Adrenal gland (tissue), 19 donors: ENCODE measurements at places on chromosomes 3 and 15. TPM values are rescaled to one million over a fixed set of nuclear protein-coding genes. Genes with fewer than 3 reads are reported as not detected.

The ARPP21 gene
- not detected for total RNA-seq

The DNAJC19 gene
- 119 TPM for total RNA-seq

The CLDN1 gene
- 87.7 TPM for total RNA-seq

The EPM2AIP1 gene
- total RNA-seq: 6.2 TPM

The IL5RA gene
- total RNA-seq: not detected

The TMEM212 gene
- total RNA-seq: 0.06 TPM

The ATP10A gene
- total RNA-seq: 15.2 TPM

The CCR8 gene
- not detected for total RNA-seq

The AGTR1 gene
- total RNA-seq: 53.4 TPM

The ADGRG7 gene
- not detected for total RNA-seq

- no peaks in the 10 kb centered on the region for H3K27me3 ChIP-seq
- no peak for DNase-seq
- no peaks in the 10 kb centered on the region for H3K36me3 ChIP-seq
- H3K4me1 ChIP-seq: no peaks in the 10 kb centered on the region
Measured at GRCh38 chr3:46435081-46435726, 28.1 kb downstream of the CCRL2 start.

GRCh38 chr3:163766112-163766511, 1312.2 kb downstream of the SI start:
- no peak overlapping the region for H3K4me3 ChIP-seq
- no peaks in the 10 kb centered on the region for H3K4me1 ChIP-seq
- H3K36me3 ChIP-seq: no peaks in the 10 kb centered on the region
- no peaks in the 10 kb centered on the region for H3K27me3 ChIP-seq

GRCh38 chr3:141452045-141452444, 34.8 kb upstream of the RASA2 start:
- H3K27ac ChIP-seq: no peak overlapping the region
- no peaks in the 10 kb centered on the region for H3K27me3 ChIP-seq
- no peaks in the 10 kb centered on the region for H3K36me3 ChIP-seq

DNA sequence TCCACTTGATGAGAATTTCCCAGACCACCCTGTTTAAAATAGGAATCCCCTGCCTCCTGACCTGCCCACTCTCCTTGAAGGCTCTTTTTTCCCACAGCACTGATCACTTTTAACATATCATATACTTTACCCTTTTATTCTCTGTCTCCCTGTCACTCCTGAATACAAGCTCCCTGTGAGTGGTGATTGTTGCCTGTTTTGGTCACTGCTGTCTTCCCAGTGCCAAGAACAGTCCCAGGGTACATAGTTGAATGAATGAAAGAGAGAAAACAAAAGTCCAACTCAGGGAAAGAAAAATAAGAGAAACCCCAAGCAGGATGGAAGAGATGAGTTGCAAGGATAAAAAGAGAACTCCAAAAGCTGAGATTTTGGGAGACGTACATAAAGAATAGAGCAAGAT, 500.3 kb upstream of the LMCD1 start:
- no peak overlapping the region for H3K27ac ChIP-seq
- DNase-seq: no peak
- no peaks in the 10 kb centered on the region for H3K4me1 ChIP-seq
- H3K27me3 ChIP-seq: no peaks in the 10 kb centered on the region
- no peak overlapping the region for H3K4me3 ChIP-seq
- H3K36me3 ChIP-seq: no peaks in the 10 kb centered on the region

- no peak for DNase-seq
- H3K27ac ChIP-seq: no peak overlapping the region
- H3K4me1 ChIP-seq: no peaks in the 10 kb centered on the region
- no peaks in the 10 kb centered on the region for H3K36me3 ChIP-seq
Measured at GRCh38 chr3:195777975-195778374, 33.8 kb downstream of the MUC4 start.

DNA sequence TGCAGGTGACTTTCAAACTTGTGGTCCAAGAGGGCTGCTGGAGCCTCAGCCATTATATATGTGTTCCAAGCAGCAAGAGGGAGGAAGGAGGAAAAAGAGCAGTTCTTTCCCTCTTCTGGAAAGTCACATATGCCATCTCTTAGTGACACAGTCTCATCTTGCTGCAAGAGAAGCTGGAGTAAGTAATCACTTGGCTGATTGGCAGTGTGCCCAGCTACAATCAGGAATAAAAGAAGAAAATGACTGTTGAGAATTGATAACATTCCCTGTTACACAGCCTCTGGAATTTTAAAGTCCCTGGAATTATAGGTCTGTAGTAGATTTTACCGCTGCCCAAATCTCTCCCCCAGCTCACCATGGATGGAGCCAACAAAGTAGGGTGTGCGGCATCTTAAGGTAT, 31.4 kb upstream of the LYZL4 start:
- no peaks in the 10 kb centered on the region for H3K27me3 ChIP-seq
- H3K27ac ChIP-seq: no peak overlapping the region
- no peaks in the 10 kb centered on the region for H3K36me3 ChIP-seq
- H3K4me1 ChIP-seq: no peaks in the 10 kb centered on the region
- no peak overlapping the region for H3K4me3 ChIP-seq

DNA sequence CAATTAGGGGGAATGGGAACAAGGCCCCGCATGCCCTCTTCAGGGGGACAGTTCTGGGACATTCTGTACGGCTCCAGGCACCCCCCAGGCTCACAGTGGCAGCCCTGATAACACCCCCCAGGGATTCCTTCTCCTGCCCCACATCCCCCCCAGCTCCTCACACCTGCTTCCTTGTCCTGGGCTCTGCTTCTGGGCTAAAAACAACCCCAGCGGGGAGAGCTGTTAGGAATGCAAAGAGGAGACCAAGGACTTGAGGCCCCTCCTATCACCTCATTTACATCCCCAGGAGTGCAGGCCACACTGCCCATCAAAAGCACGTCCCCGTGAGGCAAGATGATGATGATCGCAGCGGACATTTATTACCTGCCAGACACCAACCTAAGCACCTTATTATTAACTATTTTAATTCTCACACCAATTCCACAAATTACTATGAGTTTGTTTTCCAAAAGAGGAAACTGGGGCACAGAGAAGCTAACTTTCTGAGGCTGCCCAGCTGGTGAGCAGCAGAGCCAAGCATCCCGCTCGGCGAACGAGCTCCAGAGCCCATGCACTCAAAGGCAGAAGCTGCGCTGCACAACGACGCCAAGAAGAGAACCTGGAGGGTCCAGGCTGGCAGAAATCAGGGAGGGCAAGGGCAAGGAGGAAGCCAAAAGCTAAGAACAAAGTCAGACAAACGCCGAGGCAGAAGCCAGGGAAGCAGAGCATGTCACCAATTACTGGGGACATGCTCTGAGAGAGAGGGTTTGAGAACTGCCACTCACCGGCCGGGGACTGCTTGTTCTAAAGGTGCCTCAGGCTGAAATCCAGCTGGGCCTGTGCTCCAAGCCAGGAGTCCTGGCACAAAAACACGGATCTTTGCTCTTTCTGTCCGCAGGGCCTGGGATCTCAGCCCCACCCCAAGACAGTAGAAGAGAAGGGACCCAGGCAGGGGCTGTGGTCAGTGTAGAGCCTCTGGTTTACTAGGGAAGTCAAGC, 76.2 kb upstream of the NSMCE3 start:
- H3K27ac ChIP-seq: no peak overlapping the region
- DNase-seq: peak; percentile 80
- no peak overlapping the region for H3K4me3 ChIP-seq
- no peaks in the 10 kb centered on the region for H3K4me1 ChIP-seq
- no peaks in the 10 kb centered on the region for H3K27me3 ChIP-seq

GRCh38 chr3:171240504-171240835, 213.9 kb upstream of the SLC2A2 start:
- no peak overlapping the region for H3K4me3 ChIP-seq
- no peaks in the 10 kb centered on the region for H3K4me1 ChIP-seq
- H3K27me3 ChIP-seq: no peaks in the 10 kb centered on the region
- DNase-seq: no peak

DNA sequence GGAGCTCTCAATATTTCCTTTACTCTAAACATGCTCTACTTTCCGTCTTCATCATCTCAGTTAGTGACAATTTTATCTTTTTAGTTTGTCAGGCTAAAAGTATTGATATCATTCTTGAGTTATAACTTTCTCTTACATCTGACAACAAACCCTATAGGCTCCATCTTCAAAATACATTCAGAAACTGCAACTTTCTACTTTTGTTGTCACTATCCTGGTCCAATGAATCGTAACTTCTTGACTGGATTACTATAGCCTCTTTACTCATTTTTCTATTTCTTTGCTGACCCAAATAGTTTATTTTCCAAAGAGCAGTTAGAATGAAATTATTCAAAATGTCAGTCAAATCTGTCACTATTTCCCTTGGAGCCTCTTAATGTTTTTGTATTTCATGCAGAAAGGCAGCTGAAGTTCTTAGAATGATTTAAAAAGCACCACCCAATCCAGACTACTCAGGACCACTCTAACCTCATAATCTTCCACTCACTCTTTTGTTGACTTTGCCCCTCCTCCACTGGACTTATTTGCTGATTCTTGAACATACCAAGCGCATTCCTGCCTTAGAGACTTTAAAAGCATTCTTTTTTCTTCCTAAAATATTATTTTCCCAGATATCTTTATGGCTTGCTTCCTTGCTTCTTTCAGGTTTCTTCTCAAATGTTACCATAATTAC, 119.9 kb upstream of the CBLB start:
- no peak overlapping the region for H3K27ac ChIP-seq
- no peaks in the 10 kb centered on the region for H3K36me3 ChIP-seq
- no peak for DNase-seq
- H3K4me3 ChIP-seq: no peak overlapping the region

DNA sequence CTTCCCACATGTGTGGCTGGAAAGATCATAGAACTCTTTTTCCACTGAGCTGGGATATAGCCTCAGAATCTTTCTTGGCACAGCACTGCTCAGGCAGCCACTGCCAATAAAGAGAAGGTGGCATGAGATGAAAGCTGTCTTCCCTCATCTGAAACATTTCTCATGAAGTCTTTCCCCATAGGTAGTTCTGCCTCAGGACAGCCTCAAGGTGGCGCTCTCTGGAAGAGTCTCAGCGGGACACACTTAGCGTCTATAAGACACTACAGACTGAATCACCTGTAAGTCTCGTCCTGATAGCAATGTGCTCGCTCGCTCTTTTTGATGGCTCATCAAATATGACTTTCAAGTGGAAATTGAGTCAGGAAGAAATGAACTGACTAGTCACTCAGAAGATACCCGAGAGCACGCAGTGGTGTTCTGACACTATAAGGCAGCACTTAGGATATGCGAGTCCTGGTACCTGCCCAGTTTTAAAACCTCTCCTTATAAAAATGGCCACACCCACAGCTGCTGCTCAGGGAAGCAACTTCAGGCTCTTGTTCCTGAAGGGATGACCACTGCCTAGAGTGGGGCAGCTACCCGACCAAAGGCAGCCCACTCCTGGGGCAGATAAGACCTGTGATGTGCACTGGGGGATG, 269.5 kb downstream of the SUCLG2 start:
- H3K4me3 ChIP-seq: no peak overlapping the region
- peak; percentile 47 for DNase-seq
- no peaks in the 10 kb centered on the region for H3K27me3 ChIP-seq
- H3K27ac ChIP-seq: no peak overlapping the region
- no peaks in the 10 kb centered on the region for H3K4me1 ChIP-seq

- H3K4me3 ChIP-seq: no peak overlapping the region
- peaks cover under 1% of the 10 kb centered on the region for H3K36me3 ChIP-seq
- H3K4me1 ChIP-seq: peaks cover 50% of the 10 kb centered on the region
Measured at GRCh38 chr3:10196389-10197052, 31.8 kb downstream of the IRAK2 start.

DNA sequence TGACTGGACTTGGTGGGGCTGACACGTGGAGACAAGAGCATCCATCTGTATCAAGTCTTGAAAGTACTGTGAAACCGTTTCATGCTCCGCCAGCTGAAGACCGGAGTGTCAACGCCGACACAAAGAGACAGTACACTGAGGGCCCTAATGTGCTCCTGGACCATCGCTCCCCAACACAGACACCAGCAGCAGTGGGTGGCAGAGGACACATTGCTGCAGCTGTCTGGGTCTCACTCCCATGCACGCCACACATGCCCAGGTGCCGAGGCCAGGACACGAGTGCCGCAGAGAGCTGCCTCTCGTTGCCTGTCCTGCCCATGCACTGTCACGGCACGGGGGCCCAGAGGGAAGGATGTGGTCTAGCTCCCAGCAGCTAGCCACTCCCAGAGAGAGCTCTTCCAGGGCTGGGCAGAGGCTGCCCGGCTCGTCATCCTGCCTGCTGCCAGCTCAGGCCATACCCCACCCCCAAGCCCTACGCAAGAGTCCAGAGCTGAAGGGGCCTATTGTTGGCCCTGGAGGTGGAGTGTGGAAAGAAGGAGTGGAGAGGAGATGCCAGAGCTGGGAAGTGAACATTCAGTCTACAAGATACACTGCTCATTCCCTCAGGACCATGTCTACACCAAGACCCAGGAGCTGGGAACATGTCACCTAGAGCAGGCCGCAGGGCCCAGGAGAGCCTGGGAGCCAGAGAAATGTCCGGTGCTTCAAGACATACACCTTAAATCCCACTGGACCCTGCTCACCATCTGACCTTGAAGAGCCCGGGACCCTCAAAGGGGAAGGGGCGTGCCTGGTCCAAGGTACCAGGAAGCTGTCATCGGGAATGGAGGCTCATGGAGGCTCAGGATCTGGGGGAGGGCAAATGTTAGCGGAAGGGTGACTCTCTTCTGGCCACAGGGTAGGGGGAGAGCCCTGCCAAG, 7.7 kb downstream of the TNK2 start:
- peaks cover 22% of the 10 kb centered on the region for H3K4me1 ChIP-seq
- H3K36me3 ChIP-seq: no peaks in the 10 kb centered on the region
- peak overlapping the region; percentile 16 for H3K27ac ChIP-seq
- no peaks in the 10 kb centered on the region for H3K27me3 ChIP-seq
- DNase-seq: peak; percentile 51
- no peak overlapping the region for H3K4me3 ChIP-seq

GRCh38 chr3:97439373-97439772, 325.2 kb upstream of the ARL6 start:
- DNase-seq: no peak
- no peaks in the 10 kb centered on the region for H3K36me3 ChIP-seq
- no peak overlapping the region for H3K4me3 ChIP-seq
- no peaks in the 10 kb centered on the region for H3K27me3 ChIP-seq
- no peak overlapping the region for H3K27ac ChIP-seq

DNA sequence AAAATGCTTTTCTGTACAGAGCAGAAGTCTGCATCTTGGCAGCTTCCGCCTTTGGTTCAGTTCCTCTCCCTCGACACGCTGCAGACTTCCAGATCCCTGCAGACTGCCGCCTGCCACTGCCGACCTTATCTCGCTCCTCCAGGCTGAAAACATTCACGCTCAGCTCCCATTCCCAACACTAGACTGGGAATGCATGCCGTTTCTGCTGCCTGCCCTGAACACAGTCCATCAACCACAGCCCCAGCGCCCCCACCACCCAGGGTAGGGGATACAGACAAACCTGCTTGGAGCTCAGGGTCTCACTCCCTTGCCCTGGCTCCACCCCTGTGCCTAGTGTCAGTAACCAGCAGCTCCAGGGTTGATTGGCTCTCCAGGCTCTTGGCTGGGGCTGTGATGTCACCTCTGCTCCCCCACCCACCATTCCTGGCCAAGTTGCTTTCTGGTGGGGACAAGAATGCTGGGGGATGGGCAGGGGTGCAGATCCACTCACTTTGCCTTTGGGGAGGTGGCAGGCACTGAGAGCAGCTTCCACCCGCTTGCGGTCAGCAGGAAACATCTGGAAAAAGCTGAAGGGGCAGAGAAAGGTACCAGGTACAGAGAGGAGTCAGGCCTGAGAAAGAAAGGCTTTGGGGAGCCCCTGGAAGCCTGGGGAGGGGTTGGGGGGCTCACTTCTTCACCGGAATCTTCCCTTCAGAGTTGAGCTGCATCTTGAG, 6.1 kb downstream of the PLCB2 start:
- DNase-seq: no peak
- no peaks in the 10 kb centered on the region for H3K27me3 ChIP-seq
- no peaks in the 10 kb centered on the region for H3K36me3 ChIP-seq
- no peaks in the 10 kb centered on the region for H3K4me1 ChIP-seq

- H3K36me3 ChIP-seq: no peaks in the 10 kb centered on the region
- no peak for DNase-seq
- no peak overlapping the region for H3K27ac ChIP-seq
- H3K4me1 ChIP-seq: no peaks in the 10 kb centered on the region
- H3K27me3 ChIP-seq: peaks cover 4% of the 10 kb centered on the region
Measured at GRCh38 chr3:186633481-186633880, 6.7 kb upstream of the FETUB start.
